Karpas-422 (cell line): ENCODE measurements at places on chromosomes 5 and 9.

GRCh38 chr5:125257997-125258396 is 511.6 kb upstream of the ZNF608 start:
- no peaks in the 10 kb centered on the region for H3K27me3 ChIP-seq
- H3K4me3 ChIP-seq: no peak overlapping the region
- no peak overlapping the region for H3K27ac ChIP-seq
- H3K4me1 ChIP-seq: no peaks in the 10 kb centered on the region
- no peak for DNase-seq

GRCh38 chr9:87569008-87569509 is 71.4 kb downstream of the DAPK1 start:
- no peak overlapping the region for H3K27ac ChIP-seq
- H3K4me3 ChIP-seq: no peak overlapping the region
- no peaks in the 10 kb centered on the region for H3K27me3 ChIP-seq
- H3K4me1 ChIP-seq: no peaks in the 10 kb centered on the region
- H3K36me3 ChIP-seq: no peaks in the 10 kb centered on the region

GRCh38 chr9:79116709-79117108 is 455.1 kb upstream of the TLE4 start:
- H3K4me1 ChIP-seq: no peaks in the 10 kb centered on the region
- DNase-seq: no peak
- H3K4me3 ChIP-seq: no peak overlapping the region
- no peaks in the 10 kb centered on the region for H3K27me3 ChIP-seq

GRCh38 chr9:4106081-4106759 is 193.6 kb downstream of the GLIS3 start:
- H3K4me3 ChIP-seq: no peak overlapping the region
- no peak for DNase-seq
- no peaks in the 10 kb centered on the region for H3K27me3 ChIP-seq

- no peak overlapping the region for H3K4me3 ChIP-seq
- H3K27ac ChIP-seq: no peak overlapping the region
- peaks cover 25% of the 10 kb centered on the region for H3K4me1 ChIP-seq
- H3K27me3 ChIP-seq: no peaks in the 10 kb centered on the region
These were observed 290.1 kb upstream of the MPDZ start for GRCh38 chr9:13569602-13570067.

- no peaks in the 10 kb centered on the region for H3K27me3 ChIP-seq
- no peak for DNase-seq
- no peaks in the 10 kb centered on the region for H3K36me3 ChIP-seq
- H3K27ac ChIP-seq: no peak overlapping the region
These were observed 313.0 kb upstream of the CDH6 start for GRCh38 chr5:30880514-30880913.

GRCh38 chr9:125906893-125907292 is 159.7 kb downstream of the PBX3 start:
- DNase-seq: no peak
- no peak overlapping the region for H3K27ac ChIP-seq
- H3K27me3 ChIP-seq: no peaks in the 10 kb centered on the region
- no peak overlapping the region for H3K4me3 ChIP-seq
- peaks cover 4% of the 10 kb centered on the region; the same call in 1 of the 2 replicates for H3K4me1 ChIP-seq
